ENCODE measurements at places on chromosomes 5 and 9. TPM values are rescaled to one million over a fixed set of nuclear protein-coding genes. Genes with fewer than 3 reads are reported as not detected.

The MRPL22 gene
- polyA plus RNA-seq = 92.1 TPM

DNA sequence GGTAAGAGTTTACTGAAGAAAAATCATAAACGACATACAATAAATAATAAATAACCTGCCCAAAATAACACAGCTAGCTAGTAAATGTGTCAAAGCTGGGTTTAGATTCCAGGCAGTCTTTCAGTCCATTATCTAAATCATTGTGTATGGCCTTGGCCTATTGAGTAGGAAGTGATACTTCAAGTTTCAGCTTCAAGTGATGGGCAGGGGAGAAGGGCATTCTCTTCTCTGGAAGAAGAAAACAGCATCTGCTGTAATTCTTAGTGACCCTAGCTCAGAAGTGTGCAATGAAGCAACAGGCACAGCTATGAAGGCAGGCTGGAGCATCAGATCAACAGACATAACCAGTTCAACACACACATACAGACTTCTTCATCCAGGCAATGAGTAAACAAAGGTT is 42.5 kb downstream of the FNIP1 start:
- no peaks in the 10 kb centered on the region for H3K27me3 ChIP-seq
- DNase-seq = no peak
- H3K4me3 ChIP-seq = no peak overlapping the region

The MUSK gene
- polyA plus RNA-seq = not detected

GRCh38 chr9:76162751-76163500 is 231.3 kb downstream of the RFK start:
- peaks cover 21% of the 10 kb centered on the region for H3K36me3 ChIP-seq
- DNase-seq = no peak
- peaks cover 25% of the 10 kb centered on the region for H3K4me1 ChIP-seq
- H3K27me3 ChIP-seq = peaks cover 4% of the 10 kb centered on the region
- H3K4me3 ChIP-seq = no peak overlapping the region
- H3K27ac ChIP-seq = no peak overlapping the region

GRCh38 chr5:110855961-110856360 is 117.2 kb downstream of the SLC25A46 start:
- peaks cover 1% of the 10 kb centered on the region for H3K27me3 ChIP-seq
- no peak overlapping the region for H3K4me3 ChIP-seq
- H3K4me1 ChIP-seq = no peaks in the 10 kb centered on the region
- no peak overlapping the region for H3K27ac ChIP-seq

All from immature natural killer cell (primary cell).